Hepatic stellate cell (primary cell): ENCODE measurements at places on chromosomes 1 and 21.

- no peak for DNase-seq
Measured at GRCh38 chr1:160113407-160113806, 2.2 kb upstream of the ATP1A2 start.

- DNase-seq, result peak; percentile 60
Measured at GRCh38 chr1:50977575-50978143, 7.6 kb downstream of the CDKN2C start.

DNA sequence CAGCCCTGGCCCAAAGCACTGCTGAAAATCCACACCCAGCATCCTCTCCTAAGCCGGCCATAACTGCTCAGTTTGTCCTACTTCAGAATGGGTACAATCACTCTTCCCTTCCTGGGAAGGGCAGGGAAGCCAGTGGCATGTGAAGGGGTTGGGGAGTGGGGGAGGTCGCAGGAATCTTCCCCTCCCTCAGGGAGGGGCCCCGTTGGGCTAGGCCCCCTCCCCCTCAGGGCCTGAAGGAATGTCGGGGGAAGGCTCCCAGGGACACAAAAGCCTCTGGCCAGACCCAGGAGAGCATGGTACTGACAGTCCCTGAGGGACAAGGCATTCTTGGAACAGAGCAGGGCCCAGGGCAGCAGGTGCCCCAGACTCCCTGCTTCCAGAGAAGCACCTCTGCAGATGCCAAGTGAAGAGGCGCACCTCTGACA lies 1.2 kb downstream of the ELOVL1 start:
- DNase-seq, result no peak

- DNase-seq, result no peak
Measured at GRCh38 chr1:65817891-65818290, 25.2 kb downstream of the PDE4B start.

- no peak for DNase-seq
Measured at GRCh38 chr1:1183833-1184775, 10.4 kb downstream of the TTLL10 start.

DNA sequence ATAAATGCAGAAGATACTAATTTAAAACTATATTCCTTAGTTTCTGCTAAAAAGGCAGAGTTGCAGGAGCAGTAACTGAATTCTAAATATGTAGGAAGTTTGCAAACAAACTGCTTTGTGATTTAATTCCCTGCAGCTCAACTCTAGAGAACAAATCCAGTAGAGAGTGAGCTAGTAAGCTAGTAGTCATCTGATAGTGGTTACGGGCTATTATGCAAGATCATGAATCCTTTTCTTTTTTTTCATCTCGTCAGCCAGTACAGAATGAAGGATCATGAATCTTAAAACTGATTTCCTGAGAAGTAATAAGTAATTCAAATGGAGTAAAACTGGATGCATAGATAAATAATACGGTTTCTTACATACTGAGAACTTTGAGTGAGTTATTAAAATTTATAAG lies 3.3 kb downstream of the DPH5 start:
- DNase-seq, result no peak

DNA sequence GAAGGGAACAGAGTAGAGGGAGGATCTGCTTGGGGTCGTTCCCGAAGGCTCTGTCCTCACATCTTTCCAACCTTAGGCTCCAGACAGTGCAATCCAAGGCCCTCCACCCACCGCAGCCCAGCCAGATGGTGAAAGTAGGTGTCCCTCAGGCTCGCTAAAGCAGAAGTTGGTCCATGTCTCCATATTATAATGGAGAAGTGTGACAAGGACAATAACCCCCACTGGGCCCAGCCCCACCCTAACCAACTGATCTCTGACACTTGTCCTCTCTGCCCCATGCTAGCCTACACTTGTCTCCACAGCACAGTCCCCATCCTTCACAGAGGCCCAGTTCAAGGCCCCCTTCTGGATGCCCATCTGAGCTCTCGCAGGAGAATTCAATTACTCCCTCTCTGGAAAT lies 48.7 kb downstream of the DMAP1 start:
- DNase-seq, result no peak

DNA sequence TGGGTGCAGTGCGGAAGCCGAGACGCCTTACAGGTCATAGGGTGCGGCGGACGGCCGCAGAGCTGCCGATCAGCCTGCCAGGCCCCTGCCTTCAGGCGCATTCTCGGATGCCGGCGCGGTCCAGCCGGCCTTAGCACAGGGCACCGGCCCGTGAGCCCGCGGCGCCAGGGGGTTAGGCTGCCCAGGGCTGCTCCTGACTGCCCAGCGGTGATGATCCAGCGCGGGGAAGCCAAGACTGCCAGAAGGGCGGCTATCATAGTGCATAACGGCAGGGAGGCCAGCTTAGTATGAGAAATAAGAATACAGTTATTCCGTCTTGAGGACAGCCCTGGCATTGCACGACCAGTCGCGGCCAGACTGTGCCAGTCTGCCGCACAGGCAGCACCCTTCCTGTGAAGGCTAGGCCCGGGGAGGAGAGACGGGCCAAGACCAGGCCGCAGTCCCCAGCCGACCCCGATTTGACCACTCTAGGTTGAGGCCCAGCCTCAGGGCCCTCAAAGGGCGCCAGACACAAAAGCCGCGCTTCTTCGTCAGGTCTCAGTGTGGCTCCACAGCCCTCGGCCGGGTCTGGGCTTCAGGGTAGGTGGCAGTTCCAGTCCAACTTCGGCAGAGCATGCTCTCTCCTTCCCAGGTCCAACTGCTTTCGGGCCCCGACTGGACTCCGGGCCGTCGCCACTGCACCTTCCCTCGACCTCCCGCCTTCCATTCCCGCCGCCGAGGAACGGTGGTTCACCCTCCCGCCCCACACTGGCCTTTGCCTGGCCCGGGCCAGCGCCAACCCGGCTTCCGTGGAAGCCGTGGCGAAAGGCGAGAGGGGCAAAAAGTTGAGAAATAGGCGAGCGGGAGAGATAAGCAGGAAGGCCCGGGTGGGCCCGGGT lies 829 bp downstream of the ALX3 start:
- DNase-seq, result no peak

GRCh38 chr1:55474168-55474786 lies 259.1 kb upstream of the USP24 start:
- DNase-seq, result peak; percentile 10

DNA sequence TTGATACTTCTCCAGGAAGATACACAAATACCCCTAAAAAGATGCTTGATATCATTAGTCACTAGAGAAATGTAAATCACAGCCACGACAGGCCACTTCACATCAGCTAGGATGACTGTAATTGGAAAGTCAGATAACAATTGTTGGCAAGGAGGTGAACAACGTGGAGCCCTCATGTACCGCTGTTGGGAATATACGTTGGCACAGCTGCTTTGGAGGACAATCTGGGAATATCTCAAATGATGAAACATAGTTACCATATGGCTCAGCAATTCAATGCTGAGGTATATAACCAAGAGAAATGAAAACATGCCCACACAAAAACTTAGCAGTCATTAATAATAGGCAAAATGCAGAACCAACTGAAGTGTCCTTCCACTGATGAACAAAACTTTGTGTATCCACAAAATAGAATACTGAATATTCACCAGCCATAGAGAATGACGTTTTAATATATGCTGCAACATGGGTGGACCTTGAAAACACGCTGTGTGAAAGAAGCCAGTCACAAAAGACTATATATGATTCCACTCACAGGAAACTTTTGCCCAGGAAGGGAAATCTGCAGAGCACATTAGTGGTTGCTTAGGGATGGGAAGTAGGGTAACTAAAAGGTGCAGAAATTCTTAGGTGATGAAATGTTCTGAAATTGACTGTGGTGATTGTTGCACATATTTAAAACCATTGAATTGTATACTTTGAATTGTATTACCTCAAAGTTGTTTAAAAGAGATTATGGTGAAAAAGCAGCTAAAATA lies 95.4 kb downstream of the AHCTF1 start:
- DNase-seq, result no peak

GRCh38 chr1:85276978-85277639 lies 677 bp upstream of the BCL10 start:
- DNase-seq, result no peak

DNA sequence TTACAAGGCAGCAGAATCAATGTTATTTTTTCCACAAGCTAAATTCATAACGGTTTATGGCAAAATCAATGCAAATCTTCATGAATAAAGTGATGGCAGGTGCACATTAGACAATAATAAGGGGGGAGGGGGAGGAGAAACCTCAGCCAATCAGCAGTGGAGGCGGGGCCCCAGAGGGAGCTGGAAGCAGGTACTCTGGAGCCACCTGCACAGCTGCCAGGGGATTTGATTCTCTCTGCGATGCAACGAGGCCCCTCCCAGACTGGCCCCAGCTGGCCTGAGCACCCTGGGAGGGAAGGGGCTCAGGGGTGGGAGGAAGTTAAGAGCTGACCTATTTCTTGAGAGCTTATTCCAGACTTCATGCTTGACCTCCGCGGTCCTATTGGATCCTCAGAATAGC lies 127.8 kb upstream of the IGSF21 start:
- no peak for DNase-seq

GRCh38 chr1:95734560-95734959 lies 500.6 kb downstream of the RWDD3 start:
- DNase-seq, result no peak

DNA sequence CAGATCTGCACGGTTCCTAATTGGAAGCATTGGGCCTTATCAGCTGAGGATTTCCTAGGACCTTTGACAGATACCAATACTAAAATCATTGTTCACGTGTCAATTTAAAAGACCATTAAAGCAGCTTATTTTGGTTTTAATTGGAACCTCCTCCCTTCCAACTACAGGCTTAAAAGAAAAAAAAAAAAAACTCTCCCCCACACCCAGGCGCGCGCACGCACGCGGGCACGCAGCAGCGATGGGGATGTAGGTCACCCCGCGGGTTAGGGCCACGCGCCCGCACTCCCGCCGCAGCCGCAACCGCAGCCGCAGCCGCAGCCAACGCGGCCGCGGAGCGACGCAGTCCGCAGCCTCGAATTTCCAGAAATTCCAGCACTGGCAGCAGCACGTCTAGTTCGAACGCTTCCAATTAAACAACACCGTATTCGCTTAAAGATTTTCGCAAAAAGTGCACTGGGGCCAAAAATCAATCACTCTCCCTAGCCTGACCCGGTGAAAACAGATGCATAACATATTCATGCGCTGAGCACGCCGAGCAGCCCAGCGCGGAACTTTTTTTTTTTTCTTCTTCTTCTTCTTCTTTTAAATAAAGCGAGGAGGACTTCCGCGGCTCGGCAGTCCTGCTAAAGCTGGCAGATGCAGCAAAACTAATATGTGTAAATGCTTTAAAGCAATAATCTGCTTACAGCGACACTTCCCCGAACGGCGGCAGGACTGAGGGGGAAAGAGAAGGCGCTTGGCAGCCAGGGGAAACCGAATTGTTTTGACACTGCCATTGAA lies 13.3 kb upstream of the BARHL2 start:
- no peak for DNase-seq

GRCh38 chr21:36501589-36501892 lies 21.6 kb upstream of the CLDN14 start:
- no peak for DNase-seq

DNA sequence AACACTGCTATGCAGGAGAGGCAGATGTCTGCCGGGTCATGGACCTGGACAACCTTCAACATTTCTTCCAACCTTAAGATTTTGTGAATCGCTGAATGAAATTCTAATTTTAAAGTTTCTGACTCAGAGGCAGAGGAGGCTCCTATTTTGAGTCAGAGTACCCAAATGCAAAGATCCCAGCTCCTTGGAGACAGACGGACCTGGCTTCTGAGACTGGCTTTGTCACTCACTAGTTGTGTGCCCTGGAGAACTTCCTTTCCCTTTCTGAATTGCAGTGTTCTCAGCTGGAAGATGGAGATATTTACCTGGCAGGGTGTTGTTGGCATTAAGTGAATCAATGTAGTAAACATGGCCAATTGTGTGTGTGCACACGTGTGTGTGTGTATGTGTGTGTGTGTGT lies 51.9 kb downstream of the IER5 start:
- no peak for DNase-seq

GRCh38 chr1:82836973-82837680 lies 1036.4 kb downstream of the ADGRL2 start:
- DNase-seq, result no peak

DNA sequence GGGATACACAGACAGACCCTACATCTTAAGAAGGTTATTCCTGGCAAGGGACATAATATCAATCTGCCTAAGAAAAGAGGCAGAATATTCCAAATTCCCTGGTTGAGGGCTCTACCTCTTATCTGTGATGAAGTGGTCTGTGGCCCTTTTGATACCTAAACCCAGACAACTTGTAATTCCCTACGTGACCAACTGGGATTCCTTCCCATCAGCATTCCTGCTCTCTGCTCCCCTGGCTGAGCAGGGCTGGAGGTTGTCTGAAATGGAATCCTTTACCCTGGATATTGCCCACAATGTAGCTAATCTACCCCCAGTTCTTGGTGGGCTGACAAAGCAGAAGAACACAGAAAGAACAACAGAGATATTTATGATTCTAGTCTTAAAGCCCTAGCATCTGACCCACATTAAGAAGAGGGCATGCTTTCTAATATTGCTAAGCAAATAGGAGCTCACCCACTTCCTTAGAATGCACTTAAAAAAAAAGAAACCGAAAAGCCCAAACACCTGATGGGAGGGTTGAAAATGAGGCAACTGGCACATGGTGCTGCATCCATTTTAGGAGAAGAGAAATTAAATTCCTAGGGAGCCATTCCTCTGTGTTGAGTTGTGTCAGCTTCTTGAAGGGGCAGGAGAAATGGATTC lies 36.8 kb downstream of the GADD45A start:
- DNase-seq, result no peak

GRCh38 chr1:100646001-100646400 lies 73.5 kb upstream of the VCAM1 start:
- DNase-seq, result no peak

GRCh38 chr1:224450159-224450558 lies 15.6 kb upstream of the WDR26 start:
- no peak for DNase-seq

GRCh38 chr1:70961374-70961975 lies 86.1 kb downstream of the PTGER3 start:
- no peak for DNase-seq

- peak; percentile 70 for DNase-seq
Measured at GRCh38 chr1:2801535-2802291, at the start of gene TTC34. TTC34 (minus strand) TSS chr1:2801693; CDS start chr1:2800827, 866 bp downstream.

GRCh38 chr1:169892927-169893644 lies 610 bp downstream of the SCYL3 start:
- DNase-seq, result peak; percentile 54

DNA sequence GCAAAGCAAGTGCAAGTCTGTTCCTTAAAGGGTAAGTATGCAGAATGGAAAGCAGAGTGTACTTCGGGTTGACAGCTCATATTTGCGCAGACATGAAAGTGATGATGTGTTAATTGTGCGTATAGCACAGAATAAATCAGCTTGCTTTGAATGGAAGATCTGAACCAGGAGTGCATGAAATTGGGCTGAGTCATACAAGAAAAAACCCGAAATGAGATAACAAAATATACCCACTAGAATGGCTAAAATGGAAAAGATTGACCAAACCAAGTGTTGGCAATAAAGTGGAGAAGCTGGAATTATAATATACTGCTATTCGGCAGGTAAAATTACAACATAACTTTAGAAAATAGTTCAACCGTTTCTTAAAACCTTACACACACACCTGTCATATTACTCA lies 28.5 kb downstream of the CR1L start:
- no peak for DNase-seq

DNA sequence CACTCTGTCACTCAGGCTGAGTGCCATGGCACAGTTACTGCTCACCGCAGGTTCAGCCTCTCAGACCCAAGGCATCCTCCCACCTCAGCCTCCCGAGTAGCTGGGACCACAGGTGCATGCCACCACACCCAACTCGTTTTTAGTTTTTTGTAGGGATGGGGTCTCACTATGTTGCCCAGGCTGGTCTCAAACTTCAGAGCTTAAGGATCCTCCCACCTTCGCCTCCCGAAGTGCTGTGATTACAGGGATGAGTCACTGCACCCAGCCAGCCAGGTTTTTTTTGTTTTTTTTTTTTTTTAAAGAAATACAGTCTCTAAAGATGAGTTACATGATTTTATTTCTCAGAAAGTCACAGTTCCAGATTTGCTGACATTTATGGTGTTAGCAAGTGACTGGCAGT lies 29.0 kb downstream of the BACE2 start:
- no peak for DNase-seq
